Activated CD4-positive, alpha-beta T cell treated with anti-CD3 and anti-CD28 coated beads, Interleukin-2, amount 10 ng/mL, durations not matched to agents 7 days and 5 days (primary cell): ENCODE measurements at places on chromosomes 12 and 14. TPM values are rescaled to one million over a fixed set of nuclear protein-coding genes. Genes with fewer than 3 reads are reported as not detected.

- DNase-seq: no peak
These were observed 10.1 kb downstream of the L2HGDH start for GRCh38 chr14:50301914-50302313.

DNA sequence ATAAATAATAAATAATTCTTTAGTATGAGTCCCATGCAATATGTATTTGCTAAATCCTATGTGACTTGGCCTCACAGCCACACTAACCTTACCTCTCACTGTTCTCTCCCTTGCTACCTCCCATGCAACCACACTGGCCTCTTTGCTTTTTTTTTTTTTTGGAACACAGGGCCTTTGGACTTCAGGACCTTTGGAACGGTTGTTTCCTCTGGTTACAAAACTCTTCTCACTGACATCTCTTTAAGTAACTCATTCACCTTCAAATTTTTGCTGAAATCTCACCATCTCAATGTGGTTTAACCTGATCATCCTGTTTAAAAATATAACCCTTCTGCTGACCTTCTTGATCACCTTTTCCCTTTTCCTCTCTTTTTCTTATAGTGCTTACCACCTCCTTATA lies 194.0 kb downstream of the SSPN start:
- DNase-seq: no peak

GRCh38 chr12:115871714-115872113 lies 405.8 kb downstream of the MED13L start:
- DNase-seq: no peak

DNA sequence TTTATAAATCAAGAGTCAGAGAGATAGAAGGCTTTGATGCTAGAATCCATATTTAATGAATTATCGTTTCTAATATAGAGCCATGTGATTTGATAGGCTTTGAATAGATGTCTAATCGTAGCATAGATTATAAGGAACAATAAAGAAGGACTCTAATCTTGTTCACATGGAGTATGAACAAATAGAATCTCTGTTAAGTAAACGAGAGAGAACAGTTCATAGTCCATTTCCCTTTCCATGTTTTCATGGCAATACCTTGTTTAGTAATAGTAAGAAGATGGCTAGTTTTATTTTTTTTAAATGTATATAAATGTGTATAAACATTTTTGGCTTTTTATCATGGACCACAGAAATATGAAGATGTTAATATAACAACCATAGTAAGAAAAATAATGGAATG lies 32.3 kb upstream of the RAD51AP1 start:
- DNase-seq: no peak

The SLC2A14 gene
- total RNA-seq: 0.19 TPM

DNA sequence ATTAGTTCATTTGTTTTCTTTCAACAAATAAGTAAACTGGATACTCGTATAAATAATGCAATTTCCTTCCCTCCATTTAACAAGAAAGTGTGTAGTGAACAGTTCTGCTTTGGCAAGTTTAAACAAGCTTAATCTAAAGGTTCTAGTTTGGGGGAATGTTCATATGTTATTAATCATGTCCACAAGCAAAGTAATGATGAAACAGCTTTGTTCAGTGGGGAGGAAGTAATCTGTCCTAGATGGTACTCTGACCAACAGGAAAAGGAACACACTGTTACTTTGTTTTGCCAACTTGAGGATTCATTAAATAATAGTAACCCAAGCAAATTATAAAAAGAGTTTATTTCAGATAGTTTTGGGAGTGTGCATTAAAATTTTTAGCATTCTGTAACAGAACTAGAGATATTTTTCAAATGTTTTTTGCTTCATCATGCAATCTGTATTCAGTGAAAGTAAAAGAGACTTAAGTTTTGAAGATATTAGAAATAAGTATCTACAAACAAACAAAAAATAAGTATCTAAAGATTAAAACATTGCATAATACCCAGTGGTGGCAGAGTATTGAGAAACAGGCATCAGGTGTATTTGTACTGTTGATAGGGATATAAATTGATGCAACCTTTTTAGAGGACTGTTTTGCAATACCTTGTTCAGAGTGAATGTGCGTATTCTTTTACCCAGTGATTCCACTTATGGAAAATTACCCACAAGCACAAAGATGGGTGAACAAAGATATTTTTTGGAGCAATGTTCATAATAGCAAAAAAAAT lies 61.1 kb downstream of the RAB35 start:
- no peak for DNase-seq

GRCh38 chr12:103909811-103910210 lies 20.4 kb upstream of the HSP90B1 start:
- no peak for DNase-seq
